Suprapubic skin (tissue), 4 donors: ENCODE measurements at places on chromosomes 13 and 19. TPM values are rescaled to one million over a fixed set of nuclear protein-coding genes. Genes with fewer than 3 reads are reported as not detected.

GRCh38 chr13:49806126-49806536 lies 13.6 kb upstream of the KPNA3 start:
- DNase-seq, result no peak

DNA sequence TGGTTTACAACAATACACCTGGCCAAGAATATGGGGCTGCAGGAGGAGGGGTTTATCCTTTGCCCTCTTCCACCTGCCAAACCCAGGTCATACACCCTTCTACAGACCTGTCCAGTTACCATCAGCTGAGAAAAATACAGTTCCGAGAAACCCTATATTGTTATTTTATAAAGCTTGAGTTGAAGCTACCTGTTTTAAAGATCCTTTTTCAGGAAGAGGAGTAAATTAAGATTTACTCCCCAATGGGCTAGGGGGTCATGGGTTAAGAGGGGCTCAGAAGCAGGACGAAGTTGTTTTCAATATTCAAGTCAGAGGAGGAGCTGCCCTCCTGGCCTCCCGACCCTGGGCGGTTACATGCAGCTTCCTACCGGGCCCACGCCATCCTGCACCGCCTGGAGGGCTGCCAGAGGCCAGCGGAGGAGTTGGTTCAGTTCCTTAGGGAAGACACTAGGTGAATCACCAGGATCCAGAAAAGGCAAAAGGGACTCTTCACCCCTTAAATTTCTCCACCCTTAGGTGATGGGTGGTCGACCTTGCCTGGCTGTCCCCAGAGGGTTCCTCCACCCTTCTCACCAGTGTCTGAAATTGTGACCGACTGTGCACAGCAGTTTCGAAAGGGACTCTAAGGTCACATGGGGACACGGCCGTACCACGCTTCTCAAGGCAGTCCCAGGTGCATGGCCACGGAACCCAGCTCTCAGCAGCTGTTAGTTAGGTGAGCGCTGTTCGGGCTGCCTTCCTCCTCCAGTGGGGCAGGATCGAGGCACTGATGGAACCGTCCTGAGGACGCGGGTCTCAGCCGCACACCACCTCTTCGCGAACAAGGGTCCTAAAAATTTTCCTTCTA lies 1.2 kb downstream of the GJB2 start:
- no peak for DNase-seq

The TEX26 gene
- total RNA-seq, result not detected

The SULT2A1 gene
- not detected for total RNA-seq

The CCNE1 gene
- total RNA-seq, result 7.4 TPM
